Kidney (tissue), 22 donors: ENCODE measurements at places on chromosomes 3 and 15. TPM values are rescaled to one million over a fixed set of nuclear protein-coding genes. Genes with fewer than 3 reads are reported as not detected.

GRCh38 chr3:50351323-50351697 is 648 bp downstream of the CYB561D2 start:
- DNase-seq = no peak

- no peak for DNase-seq
These were observed 34.9 kb downstream of the SAXO2 start for GRCh38 chr15:82297546-82297945.

DNA sequence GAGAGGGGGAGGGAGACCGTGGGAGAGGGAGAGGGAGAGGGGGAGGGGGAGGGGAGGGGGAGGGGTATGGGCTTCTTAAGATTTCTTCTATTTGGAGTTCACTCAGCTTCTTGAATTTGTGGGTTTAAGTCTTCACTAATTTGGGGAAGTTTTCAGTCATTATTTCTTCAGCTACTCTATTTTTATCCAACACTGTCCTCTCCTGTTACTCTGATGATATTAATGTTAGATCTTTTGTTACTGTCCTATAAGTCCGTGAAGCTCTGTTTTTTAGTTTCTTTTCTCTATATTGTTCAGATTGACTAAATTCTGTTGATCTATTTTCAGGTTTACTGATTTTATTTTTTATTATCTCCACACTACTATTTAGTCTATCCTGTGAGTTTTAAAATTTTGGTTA is 351.5 kb upstream of the TPM1 start:
- DNase-seq = no peak

- DNase-seq = no peak
These were observed 21.6 kb downstream of the SPTSSB start for GRCh38 chr3:161349529-161350312.

GRCh38 chr15:88797663-88798339 is 5.4 kb upstream of the ACAN start:
- no peak for DNase-seq

DNA sequence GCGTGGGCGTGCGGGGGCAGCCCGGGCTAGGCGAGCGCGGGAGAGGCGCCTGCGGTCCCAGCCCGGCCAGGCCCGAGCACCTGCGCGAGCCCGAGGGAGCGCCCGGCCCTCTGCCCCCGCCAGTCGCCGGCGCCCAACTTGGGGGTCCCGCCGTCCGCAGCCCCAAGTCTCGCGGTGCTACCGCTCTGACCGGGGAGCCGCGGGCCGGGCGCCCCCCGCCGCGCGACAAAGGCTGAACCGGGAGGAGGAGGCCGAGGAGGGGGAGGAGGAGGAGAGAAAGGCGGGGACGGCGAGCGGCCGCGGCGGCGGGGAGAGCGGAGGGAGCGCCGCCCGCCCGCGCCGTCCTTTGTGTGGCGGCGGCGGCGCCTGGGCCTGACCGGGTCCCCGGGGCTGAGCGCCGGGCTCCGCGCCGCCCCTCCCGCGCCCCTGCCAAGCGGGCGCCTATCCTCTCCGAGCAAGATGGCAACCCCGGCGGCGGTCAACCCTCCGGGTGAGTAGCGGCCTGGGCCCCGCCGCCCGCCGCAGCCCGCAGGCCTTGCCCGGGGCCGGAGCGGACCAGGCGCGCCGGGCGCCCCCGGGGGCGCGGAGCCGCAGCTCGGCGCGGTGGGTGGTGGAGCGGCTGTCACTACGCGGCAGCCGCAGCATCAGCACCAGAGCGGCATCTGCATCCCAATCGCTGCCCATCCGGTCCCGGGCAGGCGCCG is at the start of gene ARNT2:
Gene ARNT2 (plus strand): TSS at position 326 of the 704 bp plus-strand sequence. CDS start 134 bp downstream, at position 460.
- peak; percentile 78 for DNase-seq

DNA sequence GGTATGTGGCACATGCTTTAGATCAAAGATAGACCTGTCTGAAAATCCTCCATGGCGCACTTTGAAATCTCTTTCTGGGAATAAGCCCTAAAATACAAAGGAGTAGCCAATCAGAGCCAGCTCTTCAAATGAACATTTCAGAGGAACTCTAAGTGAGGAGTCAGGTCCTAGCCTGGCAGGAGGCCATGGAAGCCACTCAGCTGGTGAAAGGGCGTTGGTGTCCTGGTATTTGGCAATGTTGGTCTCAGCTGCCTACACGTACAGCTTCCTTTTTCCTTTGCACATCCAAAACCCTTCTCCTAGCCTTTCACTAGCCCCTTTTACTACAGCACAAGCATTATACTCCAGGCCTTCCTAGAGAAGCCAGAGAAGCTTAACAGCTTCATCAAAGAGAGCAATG is 5.5 kb downstream of the WDR73 start:
- DNase-seq = no peak

GRCh38 chr3:185813205-185813604 is 11.6 kb downstream of the IGF2BP2 start:
- no peak for DNase-seq

DNA sequence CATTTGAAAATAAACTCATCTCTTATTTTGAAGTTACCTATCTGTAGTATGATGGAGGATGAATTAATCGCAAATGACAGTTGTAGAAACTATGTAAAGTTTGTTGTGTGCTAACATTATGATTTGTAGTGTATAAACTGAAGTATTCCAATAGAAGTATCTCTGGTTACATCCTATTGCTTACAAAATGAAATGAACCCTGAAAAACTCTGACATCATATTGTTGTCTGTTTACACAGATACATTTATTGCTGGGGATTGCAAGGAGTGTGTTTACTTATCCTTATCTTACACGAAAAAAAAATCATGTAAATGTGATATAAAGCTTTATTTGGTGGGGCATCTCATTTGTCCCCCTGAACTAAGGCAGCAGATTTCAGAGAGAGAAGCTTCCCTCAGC is 2.6 kb upstream of the ABHD10 start:
- no peak for DNase-seq

DNA sequence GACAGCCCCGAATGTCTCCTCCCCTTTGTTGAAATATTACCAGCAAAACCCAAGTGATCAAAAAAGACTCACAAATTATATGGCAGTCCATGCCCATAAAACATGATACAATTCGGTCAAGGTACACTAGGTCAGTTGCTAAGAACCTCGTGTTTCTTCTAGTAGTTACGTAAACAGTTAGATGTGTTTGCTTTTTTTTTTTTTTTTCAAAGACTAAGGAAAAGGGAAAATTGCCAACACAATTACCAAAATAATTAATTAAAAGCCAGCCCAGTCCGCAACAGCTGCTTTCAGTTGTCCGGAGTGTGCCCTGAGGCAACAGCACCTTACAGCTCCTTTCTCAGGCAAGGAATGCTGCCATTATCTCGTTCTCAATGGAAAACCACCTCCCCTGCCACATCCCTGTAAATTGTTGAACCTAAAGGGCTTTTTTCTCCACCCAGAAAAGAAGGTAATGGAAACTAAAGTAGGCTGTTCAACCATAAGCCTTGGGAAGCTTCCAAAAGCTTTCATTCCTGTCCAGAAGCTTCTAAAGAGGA is 129.2 kb upstream of the TSC22D2 start:
- DNase-seq = peak; percentile 57

DNA sequence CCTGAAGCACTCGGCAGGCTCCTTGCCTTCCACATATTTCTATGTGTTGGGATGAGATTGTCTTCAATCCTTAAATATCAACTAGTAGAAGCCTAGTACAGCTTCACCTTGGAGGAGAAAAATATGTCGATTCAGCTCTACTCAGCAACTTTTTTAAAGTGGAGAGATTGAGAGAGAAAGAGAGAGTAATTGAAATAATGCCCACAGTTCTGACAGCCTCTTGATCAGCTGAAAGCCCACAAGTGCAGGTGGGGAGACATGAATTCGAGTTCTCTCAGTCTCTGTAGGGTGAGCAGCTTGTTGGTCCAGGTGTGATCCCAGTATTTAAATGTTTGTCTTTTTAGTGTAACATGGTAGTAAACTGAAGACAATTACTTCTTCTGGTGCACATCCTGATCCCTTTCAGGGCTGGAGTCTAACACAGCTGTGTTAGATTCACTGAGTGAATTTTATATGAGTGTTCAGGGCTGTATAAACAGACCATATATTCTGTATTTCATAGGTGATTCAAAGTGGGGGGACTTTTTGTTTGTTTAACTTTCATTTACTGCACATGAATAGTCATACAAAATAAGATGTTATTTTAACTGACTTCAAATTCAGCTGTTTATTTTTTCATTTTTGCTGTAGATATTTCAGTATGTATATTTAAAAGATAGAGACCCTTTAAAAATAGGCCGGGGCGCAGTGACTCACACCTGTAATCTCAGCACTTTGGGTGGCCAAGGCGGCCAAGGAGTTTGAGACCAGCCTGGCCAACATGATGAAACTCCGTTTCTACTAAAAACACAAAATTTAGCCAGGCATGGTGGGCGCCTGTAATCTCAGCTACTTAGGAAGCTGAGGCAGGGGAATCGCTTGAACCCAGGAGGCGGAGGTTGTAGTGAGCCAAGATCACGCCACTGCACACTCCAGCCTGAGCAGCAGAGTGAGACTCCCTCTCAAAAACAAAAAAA is 64.0 kb downstream of the ST6GAL1 start:
- DNase-seq = no peak

DNA sequence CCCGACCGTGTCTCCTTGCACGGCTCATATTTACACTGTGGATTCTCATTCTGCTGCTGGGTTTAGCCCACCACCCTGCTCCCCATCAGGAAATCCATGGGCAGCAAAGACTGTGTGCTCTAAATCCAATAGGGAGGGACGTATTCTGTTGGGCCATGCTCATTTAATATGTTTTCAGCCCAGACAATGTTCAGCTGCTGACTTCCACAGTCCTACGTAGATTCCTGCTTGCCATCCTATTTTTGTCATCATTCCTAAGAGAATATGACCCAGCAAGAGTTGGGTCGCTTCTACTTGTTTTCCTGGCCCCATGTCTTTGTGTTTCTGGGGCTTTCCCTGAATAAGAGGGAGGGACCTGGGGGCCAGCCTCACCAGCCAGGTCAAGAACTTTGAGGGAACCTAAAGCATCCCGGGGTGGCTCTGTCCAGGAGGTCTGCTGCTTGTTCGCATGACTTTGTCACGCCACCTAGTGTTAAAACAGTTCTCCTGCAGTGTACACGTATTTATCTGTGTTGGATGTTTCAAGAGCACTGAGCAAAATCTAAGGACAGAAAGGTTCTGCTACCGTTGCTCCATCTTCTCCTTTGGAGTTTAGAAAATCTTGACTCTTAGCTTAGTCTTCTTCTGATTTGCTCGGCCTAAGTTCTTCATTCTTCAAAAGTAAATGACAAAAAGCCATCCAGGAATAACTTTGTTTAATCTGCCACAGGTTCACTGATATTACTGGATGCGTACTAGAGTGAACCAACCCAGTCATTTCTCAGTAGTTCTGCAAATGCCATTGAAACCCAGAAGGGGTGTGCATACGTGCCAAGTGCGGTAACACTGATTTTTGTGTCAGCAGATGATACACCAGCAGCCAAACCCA is 79.8 kb upstream of the NR2E3 start:
- peak; percentile 80 for DNase-seq

GRCh38 chr3:27097182-27097581 is 272.0 kb downstream of the NEK10 start:
- DNase-seq = no peak

- no peak for DNase-seq
These were observed 228.1 kb upstream of the PROK2 start for GRCh38 chr3:72013084-72013483.

- peak; percentile 73 for DNase-seq
These were observed 269.3 kb downstream of the ARPP21 start for GRCh38 chr3:35908366-35909232.

- no peak for DNase-seq
These were observed 569 bp upstream of the ALDH1A3 start for GRCh38 chr15:100879061-100879463.

GRCh38 chr15:59550956-59551355 is 60.6 kb upstream of the GCNT3 start:
- DNase-seq = no peak

- peak; percentile 81 for DNase-seq
These were observed 178.3 kb downstream of the UACA start for GRCh38 chr15:70584838-70585706.

- DNase-seq = no peak
These were observed 357.4 kb upstream of the CDIN1 start for GRCh38 chr15:36221992-36222391.

- no peak for DNase-seq
These were observed 35.6 kb upstream of the MUC4 start for GRCh38 chr3:195847055-195847950.

DNA sequence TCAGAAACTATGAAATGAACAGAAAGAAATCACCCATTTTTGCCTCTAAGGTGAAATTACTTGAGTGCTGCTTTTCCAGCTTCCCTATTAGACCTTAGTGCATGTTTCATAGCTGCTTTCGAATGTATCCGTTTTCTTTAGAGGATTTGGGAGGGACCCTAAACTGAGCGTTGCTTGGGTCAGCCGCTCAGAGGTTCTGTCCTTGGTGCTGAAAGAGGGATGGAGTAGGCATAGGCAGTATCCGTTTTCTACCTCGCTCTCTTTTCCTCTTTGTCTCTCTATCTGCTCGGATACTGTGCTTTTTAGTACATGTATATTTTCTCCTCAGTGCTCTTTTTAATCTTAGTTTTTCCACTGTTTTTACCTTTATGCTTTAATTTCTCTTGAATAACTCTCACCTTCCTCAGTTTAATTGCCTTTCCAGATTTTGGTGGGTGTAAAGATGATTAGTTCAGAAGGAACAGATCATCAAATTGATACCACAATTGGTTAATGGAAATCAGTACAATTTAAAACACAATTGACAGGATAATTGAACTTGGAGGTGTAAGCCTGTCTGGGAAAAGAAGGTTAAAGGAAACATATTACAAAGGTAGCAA is at the start of gene DRD3:
Gene DRD3 (minus strand): TSS at position 283 of the 599 bp plus-strand sequence. CDS start 7,060 bp downstream, outside the sequence.
- DNase-seq = peak; percentile 72

DNA sequence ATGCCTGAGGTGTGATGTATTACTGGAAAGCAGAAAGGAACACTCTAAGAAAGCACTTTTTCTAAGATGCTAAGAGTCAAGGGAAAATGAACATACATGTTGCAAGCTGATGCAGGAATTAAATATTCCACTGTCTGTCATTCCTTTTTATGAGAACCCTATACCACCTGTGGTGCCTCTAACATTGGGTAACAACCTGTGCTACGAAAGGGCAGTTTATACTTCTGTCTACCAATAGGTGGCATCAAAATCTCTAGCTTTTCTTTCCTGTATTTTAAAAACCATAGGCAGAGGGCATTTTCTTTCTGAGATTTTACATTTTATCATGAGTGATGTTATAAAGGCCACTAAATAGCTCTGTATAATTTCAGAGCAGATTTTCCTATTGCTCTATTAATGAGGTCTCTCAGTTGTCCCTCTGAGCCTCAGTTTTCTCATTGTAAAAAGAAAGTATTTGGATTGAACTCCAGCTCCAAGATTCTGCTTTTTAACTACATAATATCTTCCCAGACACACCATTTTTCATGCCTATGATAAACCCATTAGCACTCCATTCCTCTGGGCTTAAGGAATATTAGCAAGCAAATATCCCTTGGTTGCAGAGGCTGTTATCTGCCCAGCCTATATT is 3.5 kb upstream of the CPNE4 start:
- no peak for DNase-seq

PODXL2 gene
- 10.5 TPM for polyA plus RNA-seq

MEX3B gene
- 0.28 TPM for polyA plus RNA-seq

SCAANT1 gene
- polyA plus RNA-seq = not detected

TMEM212 gene
- polyA plus RNA-seq = not detected

CRYGS gene
- 3.7 TPM for polyA plus RNA-seq

GTPBP8 gene
- 11.0 TPM for polyA plus RNA-seq

PROK2 gene
- polyA plus RNA-seq = not detected

TMEM108 gene
- polyA plus RNA-seq = 1.5 TPM

STRIT1 gene
- polyA plus RNA-seq = 1.8 TPM

GOLGA6L10 gene
- 0.45 TPM for polyA plus RNA-seq

LOXL1 gene
- 35.1 TPM for polyA plus RNA-seq

STRA6 gene
- 31.9 TPM for polyA plus RNA-seq

BCL2A1 gene
- polyA plus RNA-seq = 0.67 TPM

TP63 gene
- 0.13 TPM for polyA plus RNA-seq

CIP2A gene
- polyA plus RNA-seq = 0.82 TPM

ITGB5 gene
- polyA plus RNA-seq = 115 TPM
